Stimulated activated CD8-positive, alpha-beta memory T cell treated with anti-CD3 and anti-CD28 coated beads, Interleukin-4, amount 100 ng/mL, for 1 hour (primary cell): ENCODE measurements at places on chromosomes 16 and 17.

DNA sequence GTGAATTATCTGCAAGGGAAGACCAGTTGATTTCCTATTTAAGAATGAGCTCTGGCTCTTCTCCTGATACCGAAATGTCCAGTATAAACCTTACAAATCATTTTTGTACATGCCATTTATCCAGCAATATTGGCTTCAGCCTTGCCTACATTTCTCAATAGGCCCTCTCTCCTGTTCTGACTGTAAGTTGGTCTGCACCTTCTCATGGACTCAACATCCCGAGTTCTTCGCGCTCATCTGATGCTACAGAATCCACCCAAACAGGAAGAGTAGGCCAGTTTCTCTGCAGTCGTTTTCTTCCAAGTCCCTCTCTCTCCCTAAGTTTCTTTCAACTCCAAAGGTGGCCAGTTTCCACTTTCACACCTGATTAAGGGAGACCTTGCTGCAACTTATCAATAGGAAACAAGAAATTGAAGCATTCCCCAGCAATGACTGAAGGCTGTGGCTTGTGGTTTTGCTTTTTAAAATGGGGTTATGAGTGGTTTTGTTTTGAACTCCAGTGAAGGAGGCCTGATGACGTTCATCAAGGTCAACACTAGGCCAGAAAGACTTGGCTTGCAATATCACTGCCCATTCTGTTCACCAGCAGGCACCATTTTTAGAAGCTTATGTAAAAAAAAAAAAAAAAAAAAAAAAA lies 383.0 kb downstream of the MAF start:
- no peak for DNase-seq

GRCh38 chr17:66183529-66183928 lies 8.4 kb downstream of the CEP112 start:
- DNase-seq, result no peak

GRCh38 chr16:57801809-57802340 lies 416 bp downstream of the KIFC3 start:
- no peak for DNase-seq

GRCh38 chr16:78184238-78185183 lies 85.1 kb downstream of the WWOX start:
- DNase-seq, result no peak

DNA sequence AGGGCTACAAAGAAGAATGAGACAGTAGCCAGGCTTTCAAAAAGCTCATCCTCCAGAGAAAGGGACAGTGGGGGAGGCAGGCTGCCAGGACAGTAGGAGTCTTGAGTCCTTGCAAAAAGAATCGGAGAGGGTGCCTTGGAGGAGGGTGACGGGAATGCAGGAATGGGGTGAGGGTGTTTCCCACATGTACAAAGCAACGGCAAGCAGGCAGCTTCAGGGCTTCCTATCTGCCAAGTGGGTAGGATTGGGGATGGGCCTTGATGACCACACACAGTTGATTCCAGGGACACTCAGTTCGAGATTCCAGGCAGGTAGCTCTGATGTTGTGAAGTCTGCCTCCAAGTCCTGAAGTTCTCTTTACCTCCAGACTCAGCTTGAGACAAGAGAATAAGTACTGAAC lies 54.4 kb downstream of the C17orf67 start:
- DNase-seq, result no peak

GRCh38 chr16:82660966-82661365 lies 34.2 kb downstream of the CDH13 start:
- DNase-seq, result no peak
